ENCODE measurements at places on chromosomes 1 and 21. TPM values are rescaled to one million over a fixed set of nuclear protein-coding genes. Genes with fewer than 3 reads are reported as not detected.

The APOBEC4 gene
- total RNA-seq, result not detected

The SLC30A2 gene
- total RNA-seq, result not detected

The INSRR gene
- not detected for total RNA-seq

The SELP gene
- total RNA-seq, result not detected

The KIAA1614 gene
- total RNA-seq, result 0.79 TPM

The PLA2G2F gene
- total RNA-seq, result not detected

The KCNT2 gene
- total RNA-seq, result 0.38 TPM

The LAPTM5 gene
- total RNA-seq, result under 0.01 TPM

The PLA2G2D gene
- total RNA-seq, result not detected

The ERICH3 gene
- not detected for total RNA-seq

The OR2T2 gene
- not detected for total RNA-seq

The SLC44A5 gene
- under 0.01 TPM for total RNA-seq

The CYP4A11 gene
- total RNA-seq, result not detected

The NOS1AP gene
- total RNA-seq, result 0.26 TPM

The MYCL gene
- 5.5 TPM for total RNA-seq

The ASTN1 gene
- total RNA-seq, result under 0.01 TPM

The PRDM16 gene
- 13.4 TPM for total RNA-seq

The CLEC20A gene
- total RNA-seq, result not detected

The LCE2B gene
- not detected for total RNA-seq

The SYT14 gene
- not detected for total RNA-seq

The TBX15 gene
- total RNA-seq, result not detected

The PRELP gene
- total RNA-seq, result not detected

The ATXN7L2 gene
- 0.64 TPM for total RNA-seq

The WDR4 gene
- 28.4 TPM for total RNA-seq

The BLACAT1 gene
- total RNA-seq, result 0.79 TPM

The CITED4 gene
- total RNA-seq, result 5.0 TPM

The TAF1A gene
- 14.5 TPM for total RNA-seq

The ZDHHC18 gene
- 5.0 TPM for total RNA-seq

The CRABP2 gene
- 5.3 TPM for total RNA-seq

The RBM15 gene
- 33.4 TPM for total RNA-seq

The CCDC27 gene
- not detected for total RNA-seq

The IL22RA1 gene
- total RNA-seq, result 0.26 TPM

The CR2 gene
- not detected for total RNA-seq

The THAP3 gene
- total RNA-seq, result 24.0 TPM

The BSND gene
- total RNA-seq, result not detected

The ANKRD34A gene
- under 0.01 TPM for total RNA-seq

The RPS6KA1 gene
- 61.3 TPM for total RNA-seq

The HRNR gene
- total RNA-seq, result under 0.01 TPM

The FHAD1 gene
- 0.13 TPM for total RNA-seq

The TSPEAR gene
- total RNA-seq, result not detected

The TINAGL1 gene
- 154 TPM for total RNA-seq

The OR6K3 gene
- total RNA-seq, result not detected

The KRTAP21-2 gene
- not detected for total RNA-seq

The FMO3 gene
- total RNA-seq, result not detected

The DENND2D gene
- total RNA-seq, result 23.7 TPM

The HES3 gene
- total RNA-seq, result not detected

The ANXA9 gene
- 0.90 TPM for total RNA-seq

The TSSK3 gene
- 0.64 TPM for total RNA-seq

The MACO1 gene
- total RNA-seq, result 11.9 TPM

The KCTD3 gene
- total RNA-seq, result 29.1 TPM

The LRP8 gene
- 6.7 TPM for total RNA-seq

The ZNF697 gene
- total RNA-seq, result 5.5 TPM

The PTGS2 gene
- total RNA-seq, result 22.1 TPM

The CD1E gene
- not detected for total RNA-seq

The CELA2A gene
- not detected for total RNA-seq
